CD4-positive, alpha-beta T cell treated with Interleukin-6 at 100 ng/mL for 8 hours (primary cell): ENCODE measurements at places on chromosomes 11 and 22.

DNA sequence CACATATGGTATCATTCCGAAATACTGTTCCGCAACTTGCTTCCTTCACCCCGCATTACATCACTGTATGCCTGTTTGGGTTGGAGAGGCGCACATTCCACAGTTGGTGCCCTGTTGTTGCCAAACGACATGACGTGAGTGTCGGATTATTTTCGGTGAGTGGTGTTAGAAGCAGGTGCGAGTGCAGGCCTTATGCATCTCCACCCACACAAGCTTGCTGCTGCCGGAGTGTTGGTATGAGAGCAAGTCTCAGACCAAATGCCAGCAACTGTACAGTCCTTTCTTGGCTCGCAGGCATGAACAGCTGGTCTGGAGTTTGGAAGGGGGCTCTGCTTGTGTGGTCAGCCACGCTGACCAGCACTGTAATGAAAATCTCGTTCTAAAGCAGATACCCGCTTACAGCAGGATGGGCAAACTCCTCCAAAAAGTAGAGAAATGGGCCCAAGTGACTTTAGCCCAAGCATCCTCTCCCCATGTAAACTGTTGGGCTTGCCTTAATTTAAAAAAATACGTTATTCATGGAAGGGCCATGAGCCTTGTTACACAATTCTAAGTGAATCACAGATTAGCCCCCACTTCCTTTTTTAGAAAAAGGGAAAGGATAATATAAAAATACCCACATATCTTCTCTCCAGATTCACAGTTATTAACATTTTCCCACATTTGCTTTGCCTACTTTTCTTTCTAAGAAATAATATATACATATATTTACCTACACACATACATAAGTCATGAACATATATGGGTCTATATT, 48.7 kb upstream of the OR9Q1 start:
- no peak for DNase-seq

DNA sequence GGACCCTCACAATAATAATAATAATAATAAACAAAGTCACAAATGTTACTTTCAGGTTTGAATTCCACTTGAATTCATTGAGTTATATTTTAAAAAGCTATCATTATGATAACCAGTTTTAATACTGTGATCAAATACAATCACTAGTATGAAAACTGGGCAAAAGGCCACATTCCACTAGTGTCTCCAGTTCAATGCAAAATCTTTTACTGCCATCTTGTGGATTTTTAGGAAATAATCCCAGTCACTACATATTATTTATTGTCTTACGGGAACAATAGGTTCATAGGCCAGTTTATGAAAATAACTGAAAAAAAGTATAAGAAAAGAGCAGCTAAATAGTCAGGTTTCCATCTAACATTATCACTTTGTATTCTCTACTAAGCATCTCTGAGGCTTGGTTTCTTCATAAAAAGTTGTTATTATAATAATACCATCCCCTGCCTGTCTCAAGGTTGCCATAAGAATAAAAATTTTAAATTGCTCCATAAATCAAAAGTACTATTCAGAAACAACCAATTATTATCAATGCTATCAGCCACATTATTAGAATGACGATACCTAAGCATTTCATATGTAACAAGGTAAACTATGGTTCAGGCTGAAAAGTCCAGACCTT, 533.9 kb upstream of the CCDC90B start:
- no peak for DNase-seq

DNA sequence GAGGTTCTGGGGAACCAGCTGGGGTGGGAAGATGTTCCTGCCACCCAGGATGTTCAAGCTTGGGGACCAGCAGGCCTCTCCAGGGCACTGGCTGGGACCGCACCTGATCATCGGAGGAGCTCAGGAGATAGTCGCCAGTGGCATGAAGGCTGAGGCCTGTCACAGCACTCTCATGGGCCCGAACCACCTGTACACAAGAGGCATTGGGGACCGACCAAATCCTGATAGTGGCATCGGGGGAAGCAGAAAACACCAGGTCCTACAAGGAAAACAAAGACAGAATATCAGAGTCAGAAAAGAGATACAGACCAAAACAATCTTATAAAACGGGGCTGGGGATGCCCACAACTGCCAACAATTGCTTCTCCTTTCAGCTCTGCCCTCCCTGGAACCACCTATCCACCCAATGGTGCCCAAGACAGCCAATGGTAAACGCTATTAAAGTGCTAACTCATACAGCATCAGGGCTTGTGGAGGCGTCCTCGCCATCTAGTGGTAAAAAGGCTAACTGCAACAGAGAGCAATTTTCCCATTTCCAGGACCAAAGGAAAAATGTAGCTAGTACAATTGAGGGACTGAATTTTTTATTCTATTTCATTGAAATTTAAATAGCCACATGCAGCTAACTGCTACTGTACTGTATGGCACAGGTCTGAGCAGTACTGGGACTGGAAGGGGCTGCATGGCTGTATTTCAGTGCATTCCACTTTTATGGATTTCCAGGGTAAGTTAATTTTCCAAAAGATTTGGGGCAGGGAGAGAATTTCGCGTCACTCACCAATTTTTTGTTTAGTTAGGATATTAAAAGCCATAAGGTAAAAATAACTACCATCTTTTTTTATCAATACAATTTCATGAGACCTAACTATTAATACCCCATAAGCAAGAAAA, 7.1 kb downstream of the PRPF19 start:
- peak; percentile 42 for DNase-seq

DNA sequence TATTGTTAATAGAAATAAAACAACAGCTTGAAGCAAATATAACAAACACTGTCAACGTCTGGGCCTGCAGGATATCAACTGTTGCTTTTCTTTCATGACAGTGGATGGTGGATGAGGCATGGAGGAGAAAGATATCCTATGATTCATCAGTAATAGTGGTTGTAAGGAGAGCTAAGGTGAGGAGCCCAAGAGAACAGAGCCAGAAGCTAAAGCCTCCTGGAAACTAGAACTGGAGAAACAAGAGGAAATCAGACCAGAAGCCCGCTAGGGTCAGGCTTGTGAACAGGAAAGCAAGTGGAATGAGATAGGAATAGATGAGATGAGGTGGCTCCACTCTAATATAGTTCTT, 37.7 kb upstream of the MMP12 start:
- DNase-seq, result no peak

DNA sequence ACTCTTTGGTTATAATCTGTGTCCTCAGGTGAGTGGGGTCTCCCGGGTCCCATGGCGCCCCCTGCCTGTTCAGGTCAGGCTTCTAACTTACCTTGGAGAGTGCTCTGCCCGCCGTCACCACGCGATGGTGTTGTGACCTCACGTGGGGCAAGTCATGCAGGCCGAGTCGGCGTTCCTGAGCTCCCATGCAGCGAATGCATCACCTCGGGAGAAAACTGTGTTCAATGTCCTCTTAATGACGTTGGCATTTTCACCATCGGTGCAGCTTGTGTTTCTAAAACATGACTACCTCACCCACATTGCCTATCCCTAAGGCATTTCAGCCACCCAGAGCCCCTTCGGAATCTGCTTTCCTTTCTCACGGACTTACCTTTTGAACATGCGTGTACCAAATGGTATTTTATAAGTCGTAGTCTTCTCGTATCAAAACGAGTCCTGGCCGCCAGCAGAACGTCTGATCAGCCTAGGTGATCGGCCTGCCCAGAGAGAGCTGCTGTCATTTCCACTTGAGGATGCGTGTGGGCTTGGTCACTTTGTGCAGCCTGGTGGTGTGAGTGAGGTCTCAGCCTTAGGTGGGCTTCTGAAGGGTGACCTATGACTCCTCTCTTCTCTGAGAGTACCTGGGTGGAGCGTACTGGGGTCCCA, 64.8 kb downstream of the TBC1D22A start:
- DNase-seq, result no peak

DNA sequence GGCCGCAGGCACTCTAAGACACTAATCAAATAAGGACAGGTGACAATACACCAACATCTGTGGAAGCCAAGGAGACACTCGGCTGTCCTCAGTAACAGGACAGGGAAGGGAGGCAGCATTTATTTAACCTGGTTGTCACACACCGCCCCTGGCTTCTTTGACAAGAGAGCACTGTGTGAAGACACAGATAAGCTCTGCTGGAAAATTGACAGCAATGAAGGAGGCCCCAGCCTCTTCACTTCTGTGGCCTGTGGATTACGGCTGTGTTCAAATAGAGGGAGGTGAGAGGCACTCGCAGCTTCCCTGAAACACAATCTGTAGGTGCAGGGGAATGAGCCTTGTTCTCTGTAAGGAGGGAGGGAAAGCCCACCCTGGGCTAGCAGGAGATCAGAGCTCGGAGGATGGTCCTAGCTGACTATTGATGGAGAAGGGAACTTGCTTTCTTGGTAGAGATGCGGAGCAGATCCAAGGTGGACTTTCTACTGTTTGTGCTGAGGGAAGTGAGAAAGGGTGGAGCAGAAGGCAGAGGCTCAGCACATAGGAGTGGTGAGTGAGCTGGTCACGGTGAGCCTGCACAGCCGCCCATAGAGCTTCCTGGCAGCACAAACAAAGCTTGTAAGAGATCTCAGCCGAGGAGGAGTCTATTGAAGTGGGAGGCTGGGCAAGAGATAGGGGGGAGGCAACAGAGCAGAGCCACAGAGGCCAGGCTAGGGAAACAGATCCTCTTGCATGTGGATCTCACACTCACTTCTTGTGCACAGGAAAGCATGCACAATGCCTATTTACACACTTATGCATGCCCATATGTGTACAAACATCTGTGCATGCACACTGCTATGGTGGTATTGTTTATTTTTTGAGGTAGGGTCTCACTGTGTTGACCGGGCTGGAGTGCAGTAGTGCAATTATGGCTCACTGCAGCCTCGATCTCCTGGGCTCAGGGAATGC, 114.6 kb upstream of the THY1 start:
- no peak for DNase-seq

- no peak for DNase-seq
Measured at GRCh38 chr11:1129611-1130160, 28.1 kb upstream of the MUC5AC start.
